Activated CD8-positive, alpha-beta memory T cell treated with anti-CD3 and anti-CD28 coated beads for 48 hours (primary cell): ENCODE measurements at places on chromosomes 2 and 18.

- no peak for DNase-seq
Observed at GRCh38 chr2:109266496-109266895, 137.5 kb downstream of the SH3RF3 start.

DNA sequence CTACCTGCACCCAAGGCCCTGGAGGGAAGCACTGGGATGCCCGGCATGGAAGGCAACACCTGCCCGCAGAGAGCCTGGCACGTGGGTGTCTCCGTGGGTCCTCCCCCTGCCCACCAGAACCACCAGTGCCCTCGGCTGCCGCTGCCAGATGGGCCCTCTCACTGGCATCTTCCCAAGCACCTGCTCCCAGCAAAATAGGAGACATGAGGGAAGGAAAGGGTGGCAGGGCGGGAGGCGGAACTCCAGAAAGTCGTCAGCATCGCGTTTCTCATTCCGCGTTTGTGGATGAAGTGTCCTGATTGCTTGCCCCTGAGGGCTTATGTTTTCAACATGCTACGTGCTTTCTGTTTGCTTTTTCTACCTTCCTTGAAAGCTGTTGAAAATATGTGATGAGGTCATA lies 8.8 kb upstream of the SNTG2 start:
- no peak for DNase-seq

GRCh38 chr18:48621815-48622555 lies 83.2 kb downstream of the CTIF start:
- DNase-seq = no peak

DNA sequence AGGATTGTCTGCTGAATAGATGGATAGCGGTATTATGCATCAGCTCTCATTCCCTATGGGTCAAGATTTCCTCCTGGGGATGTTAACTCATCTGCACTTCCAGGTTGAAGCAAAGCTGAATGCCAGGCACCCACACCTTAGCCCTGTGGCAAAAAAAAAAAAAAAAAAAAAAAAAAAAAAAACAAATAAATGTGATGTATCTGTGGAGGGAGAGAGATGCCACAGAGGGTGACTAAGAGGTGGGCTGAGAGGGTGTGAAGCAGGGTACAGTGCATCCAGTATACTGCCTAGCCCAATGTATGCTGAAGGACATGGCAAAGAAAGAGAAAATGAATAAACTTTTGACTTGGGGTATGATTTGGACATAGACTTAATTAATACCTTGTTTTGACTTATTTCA lies 91.4 kb downstream of the COPS8 start:
- no peak for DNase-seq

- no peak for DNase-seq
Observed at GRCh38 chr2:130385709-130386108, 29.9 kb downstream of the PTPN18 start.

GRCh38 chr2:183519371-183520056 lies 395.3 kb downstream of the NUP35 start:
- DNase-seq = no peak

- DNase-seq = no peak
Observed at GRCh38 chr2:222159221-222159620, 139.6 kb downstream of the PAX3 start.

GRCh38 chr2:226531061-226531810 lies 268.4 kb downstream of the IRS1 start:
- DNase-seq = no peak

- no peak for DNase-seq
Observed at GRCh38 chr2:64591188-64591587, 62.5 kb downstream of the SERTAD2 start.

GRCh38 chr2:65598264-65598663 lies 165.9 kb upstream of the SPRED2 start:
- DNase-seq = no peak

DNA sequence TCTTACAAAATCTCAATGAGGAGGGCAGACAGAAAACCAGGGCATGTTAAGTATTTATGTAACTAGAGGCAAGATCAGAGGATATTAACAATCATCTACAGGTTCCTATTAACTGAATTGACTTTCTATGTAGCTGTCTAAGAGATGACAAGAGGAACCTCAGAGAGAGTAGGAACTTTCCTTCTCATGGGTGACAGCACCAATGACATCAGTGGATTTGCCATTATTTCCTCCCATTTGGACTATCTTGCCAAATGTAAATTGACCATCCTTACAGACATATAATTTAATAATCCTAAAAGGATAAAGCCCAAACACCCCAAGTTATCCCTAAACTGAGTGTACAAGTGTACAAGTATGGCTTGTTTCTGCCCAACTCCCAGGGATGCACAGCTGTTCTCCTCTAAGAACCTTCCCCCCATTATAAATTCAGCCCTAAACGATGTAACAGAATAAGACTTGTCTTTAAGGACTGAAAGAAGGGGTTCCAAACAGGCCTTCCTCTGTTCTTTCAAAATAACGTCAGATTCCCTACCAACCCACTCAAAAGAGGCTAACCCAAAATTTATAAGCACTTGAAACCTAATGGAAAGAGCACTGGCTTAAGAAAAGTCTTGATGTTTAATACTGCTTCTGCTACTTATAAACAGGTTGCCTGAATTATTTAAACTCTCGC lies 73.4 kb upstream of the CHAC2 start:
- DNase-seq = no peak

GRCh38 chr2:102253753-102254150 lies 57.6 kb upstream of the IL1RL1 start:
- DNase-seq = no peak

GRCh38 chr2:88852753-88853402 lies 161.4 kb downstream of the RPIA start:
- DNase-seq = no peak

- no peak for DNase-seq
Observed at GRCh38 chr18:58894930-58895329, 30.3 kb downstream of the ZNF532 start.

DNA sequence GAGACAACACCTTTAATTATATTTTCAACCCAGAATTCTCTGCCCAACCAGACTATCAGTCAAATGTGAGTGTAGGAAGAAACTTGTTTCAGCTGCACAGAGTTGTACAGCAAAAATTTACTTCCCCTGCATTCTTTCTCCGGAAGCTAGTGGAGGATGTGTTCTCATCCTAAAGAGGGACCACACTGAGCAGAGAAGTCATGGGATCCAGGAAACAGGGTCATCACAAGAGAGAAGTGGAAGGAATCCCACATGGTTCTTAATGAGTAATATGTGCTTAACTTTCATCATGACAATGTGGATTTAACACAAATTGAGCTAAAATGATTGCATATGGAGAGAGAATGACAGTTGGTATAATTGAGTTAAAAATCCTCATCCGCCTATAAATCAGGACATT lies 78.2 kb downstream of the INPP4A start:
- DNase-seq = no peak

DNA sequence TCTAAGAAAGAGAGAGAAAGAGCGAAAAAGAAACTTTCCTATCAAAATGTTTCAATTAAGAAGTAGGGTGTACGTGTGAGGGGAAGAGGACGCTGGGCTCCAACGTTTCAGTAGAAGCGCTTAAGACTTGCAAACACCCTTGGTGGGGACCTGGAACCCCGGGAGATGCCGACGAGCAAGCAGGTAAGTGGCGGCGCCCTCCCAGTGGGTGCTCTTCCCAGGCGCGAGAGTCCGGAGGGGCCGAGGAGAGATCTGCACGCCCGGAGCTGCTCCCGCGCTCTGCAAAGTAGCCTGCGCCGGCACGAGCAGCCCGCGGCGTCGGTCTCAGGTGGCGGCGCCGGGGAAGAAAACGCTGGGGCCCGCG lies 678 bp upstream of the OTX1 start:
- no peak for DNase-seq

DNA sequence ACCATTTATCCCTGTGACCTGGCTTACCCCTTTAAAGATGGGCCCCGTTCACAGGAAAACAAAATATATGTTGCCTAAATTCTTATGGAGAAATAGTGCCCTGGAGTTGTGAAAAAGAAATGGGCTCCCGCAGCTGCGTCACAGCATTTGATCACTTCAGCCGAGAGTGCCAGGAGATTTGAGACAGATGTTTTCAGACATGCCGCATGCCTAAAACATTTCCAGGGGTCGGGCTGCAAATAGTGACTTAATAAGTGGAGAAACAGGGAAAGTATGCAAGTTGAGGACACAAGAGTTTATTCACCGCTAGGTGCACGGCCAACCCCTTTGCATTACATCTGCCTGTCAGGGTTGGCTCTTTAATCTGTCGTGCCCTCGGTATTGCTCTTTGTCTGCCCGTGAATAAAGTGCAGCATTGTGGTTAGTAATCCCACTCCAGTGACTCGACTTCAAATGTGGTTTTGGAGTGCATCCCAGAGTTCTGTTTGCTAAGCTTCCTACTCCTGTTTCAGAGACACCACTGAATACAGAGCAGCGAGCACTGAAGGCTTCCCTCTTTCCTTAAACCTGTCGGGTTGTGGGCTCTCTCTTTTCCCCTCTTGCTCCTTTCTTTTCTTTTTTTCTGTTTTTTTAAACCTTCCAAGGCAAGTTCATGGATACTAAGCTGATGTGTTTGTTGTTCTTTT lies 187.5 kb downstream of the LTBP1 start:
- no peak for DNase-seq

DNA sequence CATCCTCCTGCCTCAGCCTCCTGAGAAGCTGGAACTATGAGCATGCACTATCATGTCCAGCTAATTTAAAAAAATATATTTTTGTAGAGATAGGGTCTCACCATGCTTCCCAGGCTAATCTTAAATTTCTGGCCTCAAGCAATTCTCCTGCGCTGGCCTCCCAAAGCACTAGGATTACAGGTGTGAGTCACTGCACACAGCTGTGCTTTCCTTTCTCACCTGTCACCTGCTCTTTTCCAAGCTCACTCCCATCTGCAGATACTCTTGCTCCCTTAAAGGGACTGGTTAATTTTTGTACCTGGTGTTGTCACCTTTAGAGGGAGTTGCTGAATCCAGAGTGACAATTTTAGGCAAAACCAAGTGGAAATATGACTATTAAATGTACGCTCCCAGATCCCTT lies 178.2 kb downstream of the LOXHD1 start:
- DNase-seq = no peak

GRCh38 chr2:240220371-240220770 lies 79.9 kb upstream of the OTOS start:
- no peak for DNase-seq

DNA sequence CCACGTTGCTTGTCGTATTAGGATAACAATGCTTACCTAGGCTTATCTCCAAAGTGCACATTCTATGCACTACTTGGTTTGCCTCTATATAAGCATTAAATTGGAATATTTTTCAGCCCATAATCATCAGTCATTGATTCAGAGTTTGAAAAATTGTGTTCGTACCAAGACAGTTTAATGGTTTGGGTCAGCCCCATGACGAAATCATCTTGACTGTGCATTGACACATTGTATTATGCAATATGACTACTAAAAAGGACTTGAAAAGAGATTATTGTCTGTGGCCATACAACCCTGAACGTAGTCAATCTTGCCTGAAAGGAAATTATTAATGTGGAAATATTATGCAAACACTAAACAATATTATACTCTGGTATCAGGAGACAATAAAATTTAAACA lies 141.3 kb downstream of the EML6 start:
- no peak for DNase-seq

DNA sequence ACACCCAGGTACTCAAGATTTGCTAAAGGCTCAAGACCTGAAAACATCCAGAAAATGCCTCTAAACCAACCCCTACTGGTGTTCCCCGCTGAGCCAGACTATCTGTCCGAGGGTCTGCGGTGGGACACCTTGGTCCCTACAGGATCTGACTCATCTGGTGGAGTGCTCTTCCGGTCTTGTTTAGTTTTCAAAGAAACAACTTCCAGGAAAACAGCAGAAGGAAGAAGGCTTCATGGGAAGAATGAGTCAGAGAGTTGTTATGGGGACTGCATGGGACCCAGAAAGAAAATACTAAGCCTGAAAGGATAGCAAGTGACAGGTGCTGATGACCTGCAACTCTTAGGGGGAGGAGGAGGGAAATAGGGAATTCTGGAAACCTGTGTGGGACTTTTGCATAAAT lies 41.3 kb downstream of the ZFP36L2 start:
- no peak for DNase-seq

DNA sequence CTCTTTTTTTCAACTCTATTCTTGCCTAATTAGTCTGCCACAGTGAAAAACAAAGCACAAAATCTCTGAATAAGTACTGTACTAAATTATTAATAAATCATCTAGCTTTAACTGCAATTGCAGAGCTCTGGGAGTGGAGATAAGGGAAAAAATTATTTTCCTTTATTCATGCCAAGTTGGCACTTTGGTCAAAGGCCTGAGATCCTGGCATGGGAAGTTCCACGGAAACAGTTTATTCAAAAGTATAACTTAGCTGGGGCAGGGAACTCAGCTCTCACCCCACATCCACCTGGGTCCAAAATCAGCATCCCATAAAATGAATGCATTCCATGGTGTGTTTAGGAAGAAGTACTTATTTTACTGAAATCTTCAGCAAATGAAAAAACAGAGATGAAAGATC lies 185.2 kb upstream of the APCDD1 start:
- no peak for DNase-seq

- no peak for DNase-seq
Observed at GRCh38 chr18:77133835-77134496, 1.4 kb upstream of the MBP start.

GRCh38 chr2:55729136-55729685 lies 35.6 kb upstream of the PNPT1 start:
- DNase-seq = no peak

DNA sequence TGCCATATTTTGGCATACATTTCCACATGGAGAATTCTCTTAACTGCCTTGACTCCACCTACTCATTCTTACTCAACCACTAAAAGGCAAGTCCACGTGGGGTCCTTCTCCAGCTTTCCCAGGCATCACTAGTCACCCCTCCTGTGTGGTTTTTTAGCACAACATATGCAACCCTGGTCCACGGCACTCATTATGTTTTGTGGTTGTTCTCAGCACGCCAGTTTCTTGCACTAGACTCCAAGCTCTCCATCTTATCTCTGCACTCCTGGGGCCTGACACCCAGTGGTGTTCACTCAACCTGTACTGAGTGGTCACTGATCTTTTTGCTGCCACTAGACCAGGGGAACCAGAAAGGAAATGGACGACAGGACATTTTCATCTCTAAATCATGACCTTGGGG lies 18.0 kb downstream of the MARCHF4 start:
- DNase-seq = no peak

DNA sequence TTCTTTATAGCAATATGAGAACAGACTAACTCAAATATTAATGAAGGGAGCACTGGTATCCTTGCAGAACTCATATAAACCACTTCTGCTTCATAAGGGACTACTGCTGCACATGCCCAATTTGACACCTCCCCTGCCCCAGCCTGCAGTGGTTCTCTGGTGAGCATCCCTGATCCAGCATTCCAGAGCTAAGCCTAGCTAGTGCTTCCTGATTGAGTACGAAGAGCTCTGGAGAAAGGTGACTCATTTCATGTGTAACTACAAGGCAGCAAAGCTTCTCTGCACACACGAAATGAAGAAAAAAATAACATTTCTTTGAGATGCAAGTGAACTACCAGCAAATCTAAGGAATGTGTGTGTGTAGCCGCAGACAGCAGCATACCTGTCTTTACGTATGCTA lies 22.8 kb upstream of the ADNP2 start:
- DNase-seq = no peak

- DNase-seq = no peak
Observed at GRCh38 chr2:71922499-71923142, 225.0 kb downstream of the CYP26B1 start.
